Naive thymus-derived CD8-positive, alpha-beta T cell (primary cell): ENCODE measurements at places on chromosomes 13 and 19.

- DNase-seq: no peak
Measured at GRCh38 chr13:40681341-40682146, 15.1 kb upstream of the FOXO1 start.

DNA sequence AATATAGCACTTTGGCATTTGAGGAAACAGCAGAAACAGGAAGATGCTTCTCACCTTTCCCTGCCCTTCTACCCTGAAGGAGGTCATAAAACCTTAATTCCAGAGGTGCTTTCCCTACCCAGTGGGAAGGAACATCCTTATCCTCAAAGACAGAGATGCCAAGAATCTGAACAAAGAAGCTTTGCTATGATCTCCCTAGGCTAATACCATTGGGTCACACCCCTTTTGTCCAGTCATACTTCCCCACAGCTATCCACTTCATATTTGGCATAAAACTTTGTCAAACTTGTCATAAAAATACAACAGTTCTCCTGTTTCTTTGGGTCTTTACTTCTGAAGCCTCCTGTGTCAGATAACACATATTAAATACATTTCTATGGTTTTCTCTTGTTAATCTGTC lies 21.7 kb upstream of the RXFP2 start:
- no peak for DNase-seq

DNA sequence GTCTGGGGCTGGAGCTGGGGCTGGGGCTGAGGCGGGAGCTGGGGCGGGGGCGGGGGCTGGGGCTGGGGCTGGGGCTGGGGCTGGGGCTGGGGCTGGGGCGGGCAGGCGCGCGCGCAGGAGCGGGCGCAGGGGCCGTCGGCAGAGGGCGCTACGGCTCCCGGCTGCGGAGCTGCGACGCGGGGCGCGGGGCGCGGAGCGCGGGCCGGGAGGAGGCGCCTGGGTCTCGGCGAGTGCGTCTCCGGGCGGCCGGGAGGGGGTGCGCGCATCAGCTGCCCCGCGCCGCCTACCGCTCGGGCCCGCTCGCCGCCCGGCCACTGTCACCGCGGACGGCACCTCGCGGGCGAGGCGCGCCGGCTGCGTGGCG lies 422 bp upstream of the MTUS2 start:
- DNase-seq: peak; percentile 20

DNA sequence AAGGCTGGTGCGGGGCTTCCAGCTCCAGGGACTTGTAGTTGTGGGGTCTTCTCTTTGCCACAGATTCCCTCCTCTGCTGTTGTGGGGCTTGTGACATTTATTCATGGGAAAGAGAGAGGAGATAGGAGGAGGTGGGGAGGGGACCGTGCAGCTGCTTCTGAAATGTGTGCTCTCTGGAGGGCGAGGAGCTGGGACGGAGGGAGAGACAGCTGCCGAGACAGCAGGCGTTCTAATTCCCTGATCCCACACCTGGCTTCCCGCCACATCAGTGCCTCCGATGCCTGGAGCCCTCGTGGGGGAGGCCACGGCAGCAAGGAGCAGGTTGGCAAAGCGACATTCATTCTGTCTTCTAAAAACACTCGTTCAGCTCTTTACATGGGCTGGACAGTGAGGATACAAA lies 164.4 kb downstream of the USP12 start:
- DNase-seq: no peak

GRCh38 chr13:99481366-99481765 lies 19.9 kb upstream of the TM9SF2 start:
- DNase-seq: no peak

DNA sequence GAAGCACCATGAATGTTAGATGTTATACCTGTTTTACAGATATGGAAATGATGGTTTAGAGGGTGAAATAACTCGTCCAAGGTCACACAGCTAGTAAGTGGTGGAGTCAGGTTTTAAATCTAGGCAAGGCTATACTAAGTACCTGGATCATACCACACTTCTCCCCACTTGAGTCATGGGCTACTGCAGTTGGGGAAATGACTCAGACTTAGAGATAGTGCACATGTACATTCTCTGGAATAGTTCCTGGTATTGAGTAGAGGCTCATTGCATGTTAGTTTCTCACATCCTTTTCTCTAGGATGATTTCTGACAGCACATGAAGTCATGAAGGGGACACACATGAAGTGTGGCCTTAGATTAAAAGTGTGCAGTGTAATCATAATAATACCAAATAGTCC lies 76.2 kb upstream of the TNFSF11 start:
- no peak for DNase-seq

- DNase-seq: no peak
Measured at GRCh38 chr19:7917267-7918061, 2.7 kb upstream of the SNAPC2 start.

- peak; percentile 100 for DNase-seq
Measured at GRCh38 chr19:43754503-43755255, at the start of gene SMG9. SMG9 (minus strand) TSS chr19:43754962; CDS start chr19:43750741, 4,221 bp downstream.

- DNase-seq: no peak
Measured at GRCh38 chr13:114076329-114077090, 55.9 kb downstream of the RASA3 start.

GRCh38 chr13:72530471-72530870 lies 197.0 kb downstream of the MZT1 start:
- DNase-seq: no peak

DNA sequence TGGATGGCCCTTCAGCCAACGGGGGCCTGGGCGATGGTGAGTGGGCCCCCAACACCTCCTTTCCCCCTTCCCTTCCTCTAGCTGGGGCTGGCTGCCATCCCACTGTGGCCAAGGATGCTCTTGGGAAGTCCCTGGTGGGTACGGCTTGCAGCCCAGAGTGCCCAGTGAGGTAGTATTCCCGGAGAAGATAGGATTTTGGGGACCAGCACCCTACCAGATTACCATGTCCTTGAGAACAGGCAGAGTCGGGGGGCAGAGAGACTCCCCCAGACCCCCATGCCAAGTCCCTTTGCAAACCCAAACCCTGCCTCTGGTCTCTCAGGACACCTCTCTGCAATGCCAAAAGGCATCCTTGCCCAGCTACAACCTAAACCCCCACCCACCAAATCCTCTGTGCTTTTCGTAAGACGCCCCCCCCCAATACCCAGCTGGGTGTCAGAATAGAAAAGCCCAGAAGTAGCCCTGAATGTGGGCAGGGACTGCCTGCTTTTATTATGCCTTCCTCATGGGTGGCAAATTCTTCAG lies 1.7 kb downstream of the HIF3A start:
- no peak for DNase-seq

GRCh38 chr19:16184665-16185122 lies 516 bp upstream of the FAM32A start:
- no peak for DNase-seq

- peak; percentile 45 for DNase-seq
Measured at GRCh38 chr19:16342002-16342715, 17.5 kb downstream of the KLF2 start.

DNA sequence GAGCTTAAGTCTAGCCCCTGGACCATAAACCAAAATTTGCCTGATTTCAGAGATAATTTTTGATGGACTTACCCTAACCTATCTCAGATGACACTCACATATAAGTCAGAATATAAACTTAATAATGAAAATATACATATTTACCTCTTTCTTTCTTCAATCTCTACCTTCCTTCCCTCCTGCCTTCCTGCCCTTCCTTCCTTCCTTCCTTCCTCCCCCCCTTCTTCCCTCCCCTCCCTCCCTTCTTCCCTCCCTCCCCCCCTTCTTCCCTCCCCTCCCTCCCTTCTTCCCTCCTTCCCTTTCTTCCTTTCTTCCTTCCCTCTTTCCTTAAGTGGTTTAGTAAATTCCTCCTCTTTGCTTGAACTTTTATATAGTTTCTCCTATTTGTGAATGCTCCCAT lies 88.7 kb downstream of the EDNRB start:
- no peak for DNase-seq

DNA sequence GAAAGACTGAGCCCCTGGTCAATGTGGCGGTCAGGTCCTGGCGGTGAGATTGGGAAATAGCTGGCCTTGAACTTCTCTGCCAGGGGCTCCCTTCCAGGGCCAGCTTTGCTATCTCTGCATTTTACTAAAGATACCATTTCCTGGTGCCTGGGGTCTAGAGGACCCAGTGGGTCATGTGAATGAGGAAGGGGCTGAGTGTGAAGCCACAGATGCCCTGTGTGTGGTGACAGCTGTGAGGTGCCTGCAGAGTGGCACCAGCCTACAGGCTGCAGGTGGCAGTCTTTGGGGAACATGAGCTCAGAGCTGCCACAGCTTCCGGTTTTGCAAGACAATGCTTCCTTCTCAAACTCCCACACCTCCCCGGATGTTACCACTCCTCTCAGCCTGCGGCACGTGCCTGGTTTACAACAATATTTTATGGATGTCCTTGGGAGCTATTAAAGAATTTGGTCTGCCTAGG lies 5.2 kb upstream of the MLNR start:
- DNase-seq: peak; percentile 22

- no peak for DNase-seq
Measured at GRCh38 chr19:22918221-22918620, 84.8 kb downstream of the ZNF728 start.

- no peak for DNase-seq
Measured at GRCh38 chr19:40442328-40443130, 1.6 kb downstream of the SERTAD3 start.

- no peak for DNase-seq
Measured at GRCh38 chr13:54627646-54628372, 1599.2 kb downstream of the OLFM4 start.

GRCh38 chr19:55632463-55632834 lies 8.1 kb upstream of the ZNF784 start:
- peak; percentile 97 for DNase-seq

- no peak for DNase-seq
Measured at GRCh38 chr13:80590551-80590950, 249.6 kb upstream of the SPRY2 start.

- DNase-seq: no peak
Measured at GRCh38 chr13:95642028-95642621, 2.4 kb downstream of the DZIP1 start.

DNA sequence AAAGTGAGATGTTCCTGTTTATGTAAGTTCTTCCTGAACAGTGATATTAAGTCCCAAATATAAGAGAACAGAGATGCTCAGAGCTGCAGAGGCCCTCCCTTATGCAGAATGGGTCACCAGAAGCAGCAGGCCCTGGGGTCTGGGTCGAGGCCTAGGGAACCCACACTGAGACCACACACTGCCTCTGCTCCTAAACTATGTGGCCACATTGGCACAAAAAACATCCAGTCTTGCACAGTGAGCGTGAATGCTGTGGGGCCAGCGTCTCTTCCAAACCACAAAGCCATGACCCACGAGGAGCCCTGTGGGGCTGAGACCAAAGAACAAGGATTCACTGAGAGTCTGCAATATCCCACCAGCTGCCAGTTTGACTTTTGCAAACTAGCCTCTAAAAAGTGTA lies 23.6 kb downstream of the PROZ start:
- no peak for DNase-seq

DNA sequence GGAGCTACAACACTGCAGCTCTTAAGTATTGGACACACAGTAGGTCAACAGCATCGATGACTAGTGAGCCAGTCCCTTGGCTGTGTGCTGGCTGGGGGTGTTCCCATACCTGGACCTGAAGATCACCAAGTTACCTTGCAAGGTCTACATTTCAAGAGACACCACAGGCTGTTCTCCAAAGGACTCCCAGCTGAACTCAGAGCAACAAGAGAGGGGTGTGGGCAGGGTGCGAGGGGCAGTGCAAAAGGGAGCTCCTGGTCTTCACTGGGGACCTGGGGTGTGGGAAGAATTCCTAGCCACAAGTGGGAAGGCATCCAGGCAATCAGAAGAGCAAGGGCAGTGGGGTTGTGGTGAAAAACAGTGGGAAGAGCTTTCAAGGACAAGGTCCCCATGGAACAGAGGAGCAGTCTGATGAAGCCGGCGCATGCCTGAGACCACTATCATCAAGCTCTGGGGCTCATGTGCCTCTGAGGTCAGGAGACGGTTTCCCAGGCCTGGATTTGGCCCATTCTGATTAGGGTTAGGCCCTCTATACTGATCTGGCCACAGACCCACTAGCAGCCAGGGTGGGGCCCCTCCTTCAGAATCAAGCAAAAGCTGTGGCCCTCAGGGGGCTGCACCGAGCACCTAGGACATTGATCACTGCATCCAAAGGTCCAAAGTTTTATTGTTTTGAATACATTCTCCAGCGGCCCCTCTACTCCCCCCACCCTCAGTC lies 4.7 kb upstream of the GSK3A start:
- DNase-seq: no peak

GRCh38 chr13:73960474-73960873 lies 173.7 kb downstream of the KLF12 start:
- no peak for DNase-seq
